BJ (cell line): ENCODE measurements at places on chromosomes 7 and 10.
A peak's percentile ranks its signal among the peaks of the same experiment; 100 is the strongest.

GRCh38 chr10:77105761-77106221, 531.8 kb downstream of the KCNMA1 start:
- peak; percentile 74 for DNase-seq

DNA sequence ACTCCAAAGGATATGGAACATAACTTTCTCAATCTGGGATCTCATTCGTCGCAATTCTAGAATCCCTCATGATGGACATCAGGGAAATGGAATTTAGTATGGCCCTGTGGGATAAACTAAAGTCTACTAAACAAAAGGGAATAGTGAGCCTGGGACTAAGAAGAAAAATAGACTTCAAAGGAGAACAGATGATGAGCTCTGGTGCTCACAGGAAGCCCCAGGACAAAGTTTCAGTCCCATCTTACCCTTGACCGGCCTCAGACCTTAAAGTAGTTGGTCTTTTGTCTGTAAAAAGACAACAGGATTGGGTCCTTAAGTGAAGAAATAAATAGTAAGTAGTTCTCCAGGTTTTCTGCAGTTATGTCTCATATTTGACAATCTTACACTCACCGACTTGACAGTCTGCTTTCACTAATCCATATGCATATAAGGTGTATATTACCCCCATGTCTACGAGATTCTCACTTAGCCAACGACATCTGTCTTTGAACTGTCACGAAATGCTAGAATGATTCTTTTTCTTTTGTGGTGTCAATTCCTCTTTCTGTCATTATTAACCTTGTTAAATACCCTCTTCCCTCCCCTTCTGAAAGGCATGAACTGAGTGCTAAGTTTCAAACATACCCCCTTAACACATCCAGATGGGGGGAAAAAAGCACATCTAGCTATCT, 10.9 kb upstream of the IKZF1 start:
- DNase-seq, result no peak

GRCh38 chr7:90250601-90251303, 5.8 kb downstream of the CFAP69 start:
- DNase-seq, result peak; percentile 69

DNA sequence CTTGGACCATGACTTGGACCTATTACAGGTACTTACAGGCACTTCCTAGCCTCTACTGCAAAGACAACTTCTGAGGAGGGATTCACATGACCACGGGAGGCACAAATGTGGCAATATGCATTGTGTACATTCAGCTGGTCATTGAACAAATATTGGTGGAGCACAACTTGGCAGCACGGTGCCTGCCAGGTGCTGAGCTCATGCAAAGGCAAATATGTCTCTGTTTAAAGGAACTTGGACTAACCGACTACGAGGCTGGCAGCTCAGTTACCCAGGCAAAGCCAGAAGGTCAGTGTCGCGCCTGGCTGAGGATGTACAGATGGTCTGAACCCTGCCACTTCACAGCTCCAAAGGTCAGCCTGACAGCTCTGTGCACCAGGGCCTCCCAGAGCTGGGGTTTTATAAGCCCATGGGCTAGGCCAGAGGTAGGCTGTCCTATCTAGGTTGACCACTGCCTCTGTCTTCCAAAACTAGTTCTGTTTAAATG, 6.1 kb downstream of the DENND11 start:
- no peak for DNase-seq

DNA sequence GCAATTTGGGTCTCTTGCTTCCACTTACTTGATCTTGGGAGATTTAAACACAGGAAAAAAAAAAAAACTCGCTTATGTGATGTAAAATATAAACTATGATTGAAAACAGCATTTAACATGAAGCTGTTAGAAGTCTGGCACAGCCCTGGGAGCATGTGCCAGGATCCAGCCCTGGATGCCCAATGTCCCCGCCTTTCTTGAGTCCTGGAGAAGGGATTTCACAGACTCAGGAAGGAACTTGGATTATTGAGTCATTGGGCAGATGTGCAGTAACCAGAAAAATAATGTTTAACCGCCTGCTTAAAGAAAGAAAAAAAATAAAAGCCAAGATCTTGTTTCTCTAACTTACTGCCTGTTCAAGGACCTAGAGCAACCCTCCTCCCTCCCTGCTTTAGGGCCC, 3.7 kb upstream of the JCAD start:
- no peak for DNase-seq

GRCh38 chr10:116253716-116254115, 19.3 kb downstream of the GFRA1 start:
- DNase-seq, result no peak

DNA sequence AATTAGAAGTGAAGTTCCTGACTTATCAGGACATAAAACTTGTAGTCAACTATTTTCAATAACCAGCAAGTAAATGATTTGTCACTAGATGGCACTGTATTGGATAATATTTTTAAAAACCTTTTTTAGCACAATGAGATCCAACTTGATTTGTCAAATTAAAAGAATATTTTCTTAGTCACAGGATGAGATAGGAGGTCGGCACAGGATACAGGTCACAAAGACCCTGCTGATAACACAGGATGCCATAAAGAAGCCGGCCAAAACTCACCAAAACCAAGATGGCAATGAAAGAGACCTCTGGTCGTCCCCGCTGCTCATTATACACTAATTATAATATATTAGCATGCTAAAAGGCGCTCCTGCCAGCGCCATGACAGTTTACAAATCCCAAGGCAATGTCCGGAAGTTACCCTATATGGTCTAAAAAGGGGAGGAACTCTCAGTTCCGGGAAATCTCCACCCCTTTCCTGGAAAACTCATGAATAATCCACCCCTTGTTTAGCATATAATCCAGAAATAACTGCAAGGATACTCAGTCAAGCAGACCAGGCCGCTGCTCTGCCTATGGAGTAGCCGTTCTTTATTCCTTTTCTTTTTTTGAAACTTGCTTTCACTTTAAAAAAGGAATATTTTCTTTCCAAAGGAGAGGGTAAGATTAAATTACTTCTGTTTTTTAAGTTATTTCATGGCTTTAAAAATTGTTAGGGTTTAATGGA, 255.7 kb upstream of the MKLN1 start:
- DNase-seq, result no peak

DNA sequence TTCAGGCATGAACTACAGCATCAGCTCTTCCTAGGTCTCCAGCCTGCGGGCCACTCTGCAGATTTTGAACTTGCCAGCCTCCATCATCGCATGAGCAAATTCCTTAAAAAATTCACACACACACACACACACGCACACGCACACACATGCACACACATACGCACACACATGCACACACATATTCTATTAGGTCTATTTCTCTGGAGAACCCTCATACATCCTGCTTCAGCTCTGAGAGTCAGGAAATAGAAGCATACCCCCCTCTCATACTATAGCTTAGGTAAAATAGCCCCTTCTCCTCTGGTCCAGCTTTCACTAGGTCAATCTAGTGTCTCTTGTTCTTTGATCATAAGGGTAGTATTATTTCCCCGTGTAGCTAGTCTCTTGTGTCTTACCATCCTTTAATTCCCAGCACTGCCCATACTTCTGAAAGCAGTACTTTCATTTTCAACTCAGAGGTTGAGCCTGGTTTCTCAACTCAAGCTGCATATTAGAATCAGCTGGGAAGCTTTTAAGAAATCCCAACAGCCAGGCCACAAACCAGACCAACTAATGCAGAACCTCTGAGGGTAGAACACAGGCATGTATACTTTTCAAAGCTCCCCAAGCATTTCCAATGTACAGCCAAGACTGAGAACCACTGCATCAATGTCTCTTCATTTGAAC, 30.9 kb upstream of the ITGB8 start:
- DNase-seq, result no peak

- peak; percentile 65 for DNase-seq
These were observed 41.1 kb downstream of the ZC3HC1 start for GRCh38 chr7:130009848-130010688.

DNA sequence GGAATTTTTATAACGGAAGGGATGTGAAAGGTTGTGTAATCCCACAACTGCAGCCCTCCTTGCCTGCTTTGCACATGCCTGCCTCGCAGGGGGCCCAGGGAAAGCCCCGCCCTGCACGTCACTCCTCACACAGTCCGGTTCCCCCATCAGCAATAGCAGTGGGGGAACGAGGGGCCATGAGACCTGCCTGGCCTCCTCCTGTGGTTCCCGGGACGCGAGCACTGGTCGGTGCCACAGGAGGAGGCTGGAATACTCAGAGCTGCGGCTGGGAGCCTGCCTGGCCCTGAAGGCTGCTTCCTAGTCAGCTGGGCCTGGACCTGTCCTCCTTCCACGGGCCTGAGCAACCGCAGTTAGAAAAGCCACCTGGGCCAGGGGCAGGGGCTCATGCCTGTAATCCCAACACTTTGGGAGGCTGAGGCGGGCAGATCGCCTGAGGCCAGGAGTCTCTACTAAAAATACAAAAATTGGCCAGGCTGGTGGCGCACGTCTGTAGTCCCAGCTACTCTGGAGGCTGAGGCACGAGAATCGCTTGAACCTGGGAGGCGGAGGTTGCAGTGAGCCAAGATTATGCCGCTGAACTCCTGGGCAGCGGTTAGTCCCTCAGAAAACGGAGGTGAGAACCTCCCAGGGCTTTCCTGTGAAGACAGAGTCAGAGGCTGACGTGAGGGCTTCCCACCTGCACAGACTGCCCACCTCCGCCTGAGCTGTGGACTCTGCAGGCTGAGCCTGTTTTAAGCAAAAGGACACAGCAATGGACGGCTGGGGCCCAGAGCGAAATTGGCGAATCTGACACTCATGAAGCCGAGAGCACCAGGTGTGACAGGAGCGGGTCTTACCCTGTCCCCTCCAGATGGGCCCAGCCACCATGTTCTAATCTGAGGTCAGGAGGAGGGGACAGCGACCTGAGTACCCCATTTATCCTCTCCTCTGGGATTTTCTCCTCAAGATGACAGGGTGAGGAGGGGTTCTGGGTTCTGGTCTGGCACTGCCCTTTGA, 52.9 kb downstream of the VIPR2 start:
- no peak for DNase-seq

GRCh38 chr10:12400266-12400931, 51.1 kb downstream of the CAMK1D start:
- DNase-seq, result no peak
